ENCODE measurements at places on chromosomes 3 and 15.

- DNase-seq, result no peak
Measured at GRCh38 chr15:57609805-57610529, 18.3 kb downstream of the MYZAP start.

DNA sequence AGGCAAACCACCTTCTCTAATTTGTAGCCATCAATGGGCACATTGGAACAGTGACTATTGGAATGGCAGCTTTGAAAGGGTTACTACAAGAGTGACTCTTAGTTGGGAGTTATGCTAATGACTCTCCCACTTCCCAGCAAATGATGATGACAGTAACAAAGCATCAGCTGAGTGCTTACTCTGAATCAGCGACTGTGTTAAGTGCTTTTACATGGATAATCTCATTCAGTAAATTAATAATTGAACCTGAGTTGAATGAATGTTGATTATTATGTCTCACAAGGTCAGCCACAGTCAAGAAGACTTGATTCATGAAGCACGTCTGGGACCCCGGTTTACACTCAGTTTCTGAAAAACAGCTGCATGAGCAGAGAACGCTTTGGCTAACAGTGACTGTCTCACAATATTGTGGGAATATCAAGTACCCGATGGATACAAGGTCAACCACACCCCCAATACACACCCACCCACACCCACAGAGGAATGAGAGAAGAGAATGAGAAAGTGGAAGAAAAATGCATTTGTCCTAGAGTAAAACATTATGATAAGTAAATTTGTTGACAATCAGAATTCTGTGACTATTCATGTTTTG, 242.0 kb upstream of the FEZF2 start:
- no peak for DNase-seq

DNA sequence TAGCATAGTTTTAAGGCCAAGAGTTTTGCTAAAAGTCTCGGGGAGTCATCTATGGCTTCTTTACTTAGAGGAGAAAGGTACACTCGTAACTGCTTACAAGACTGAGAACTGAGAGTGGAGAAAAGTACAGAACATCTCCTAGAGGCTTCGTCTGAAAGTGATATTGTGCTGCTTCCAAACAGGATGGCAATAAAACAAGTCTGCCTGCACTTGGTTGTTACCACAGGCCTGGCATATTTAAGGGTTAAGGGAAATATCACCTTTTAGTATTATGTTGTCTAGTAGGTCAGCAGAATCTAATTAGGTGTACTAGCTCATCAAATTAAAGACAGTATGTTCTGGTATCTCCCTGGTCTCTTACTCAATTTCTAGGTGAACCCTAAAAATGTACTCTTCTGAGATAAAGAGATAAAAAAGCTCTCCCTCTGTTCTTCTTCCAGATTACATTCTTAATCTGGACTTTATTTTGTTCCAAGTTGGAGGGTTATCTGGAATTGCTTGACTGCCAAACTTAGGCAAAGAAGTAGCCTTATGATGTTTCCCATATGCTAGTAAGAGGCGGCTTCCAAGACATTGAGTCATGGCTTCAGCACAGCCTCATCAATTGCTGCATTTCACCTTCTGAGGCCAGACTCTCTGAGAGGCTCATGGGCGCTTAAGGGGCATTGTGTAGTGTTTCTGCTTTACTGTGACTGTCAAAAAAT, 181.3 kb downstream of the LSAMP start:
- no peak for DNase-seq

- no peak for DNase-seq
Measured at GRCh38 chr3:159532577-159532976, 456.1 kb upstream of the IL12A start.

DNA sequence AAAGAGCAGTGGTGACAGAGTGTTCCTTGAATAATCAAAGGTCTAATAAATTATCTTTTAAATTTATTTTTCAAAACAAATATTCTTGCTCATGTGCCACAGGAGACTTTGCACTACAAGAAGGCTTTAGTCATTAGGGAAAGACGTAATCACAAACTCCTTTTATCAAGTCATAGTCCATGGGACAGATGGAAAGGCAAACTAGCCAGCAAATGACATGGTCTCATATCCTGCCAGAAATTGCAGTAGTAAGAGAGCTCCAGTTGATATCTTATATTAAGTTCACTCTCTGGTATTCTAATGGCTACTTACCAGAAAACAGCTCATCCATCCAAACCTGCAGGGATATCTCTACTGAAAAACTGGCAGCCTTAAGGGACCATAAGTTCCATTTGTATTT, 225.0 kb upstream of the TP63 start:
- no peak for DNase-seq

DNA sequence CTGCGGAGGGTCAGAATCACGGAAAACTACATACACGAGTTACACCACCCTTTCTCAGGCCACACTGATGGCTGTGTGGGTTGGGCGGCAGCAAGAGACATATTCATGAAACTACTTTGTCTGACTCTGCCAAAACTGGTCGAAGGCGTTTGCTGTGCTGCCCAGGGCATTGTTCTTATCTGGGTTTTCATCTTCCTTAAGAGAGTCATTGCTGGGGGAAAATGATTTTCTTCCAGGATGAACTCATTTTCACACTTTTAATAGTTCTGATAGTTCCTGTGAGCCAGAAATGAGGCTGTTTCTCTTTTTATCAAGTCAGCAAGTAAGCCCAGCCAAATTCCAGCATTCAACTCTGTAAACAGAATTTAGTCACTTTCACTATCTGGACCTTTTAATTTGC, 47.6 kb downstream of the TRIM71 start:
- no peak for DNase-seq

GRCh38 chr15:77532846-77533245, 99.9 kb downstream of the LINGO1 start:
- DNase-seq, result no peak

- DNase-seq, result no peak
Measured at GRCh38 chr3:1499694-1500093, 406.9 kb downstream of the CNTN6 start.

- no peak for DNase-seq
Measured at GRCh38 chr15:78090422-78091063, 1.8 kb upstream of the SH2D7 start.

DNA sequence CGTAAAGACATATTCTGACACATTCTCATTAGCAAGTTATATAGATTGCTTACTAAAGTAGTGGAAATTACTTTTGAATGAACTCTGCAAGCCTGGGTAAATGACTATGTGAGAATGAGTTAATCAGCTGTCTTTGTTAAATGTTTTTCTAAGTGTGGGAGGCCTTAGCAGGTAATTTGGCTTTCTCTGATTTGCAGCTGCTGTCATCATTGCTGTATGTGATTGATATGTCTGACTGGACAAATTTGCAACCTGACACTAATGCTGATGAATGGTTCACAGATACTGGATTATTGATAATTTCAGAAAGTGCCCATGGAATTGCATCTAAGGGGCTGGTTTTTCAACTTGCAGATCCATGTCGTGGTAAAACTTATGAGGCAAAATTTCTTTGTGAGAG, 372.2 kb upstream of the SGO1 start:
- DNase-seq, result no peak

DNA sequence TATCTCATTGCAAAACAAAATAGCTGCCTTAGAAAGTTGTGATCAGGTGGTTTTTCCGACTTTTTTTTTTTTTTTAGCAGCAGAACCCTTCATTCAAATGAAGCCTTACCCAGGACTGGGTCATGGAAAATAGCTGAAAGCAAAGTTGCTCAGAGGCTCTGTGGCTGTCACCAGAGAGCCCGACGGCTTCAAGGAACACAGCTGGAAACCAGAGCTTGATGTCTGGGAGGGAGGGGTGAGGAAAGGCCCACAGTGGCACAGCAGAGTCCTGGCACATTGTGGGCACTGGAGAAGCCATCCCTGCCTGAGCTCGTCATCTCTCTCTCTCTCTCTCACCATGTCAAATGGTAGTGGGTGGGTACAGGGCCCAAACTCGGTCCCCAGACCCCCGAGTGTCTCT, 77.5 kb downstream of the RPN1 start:
- no peak for DNase-seq

DNA sequence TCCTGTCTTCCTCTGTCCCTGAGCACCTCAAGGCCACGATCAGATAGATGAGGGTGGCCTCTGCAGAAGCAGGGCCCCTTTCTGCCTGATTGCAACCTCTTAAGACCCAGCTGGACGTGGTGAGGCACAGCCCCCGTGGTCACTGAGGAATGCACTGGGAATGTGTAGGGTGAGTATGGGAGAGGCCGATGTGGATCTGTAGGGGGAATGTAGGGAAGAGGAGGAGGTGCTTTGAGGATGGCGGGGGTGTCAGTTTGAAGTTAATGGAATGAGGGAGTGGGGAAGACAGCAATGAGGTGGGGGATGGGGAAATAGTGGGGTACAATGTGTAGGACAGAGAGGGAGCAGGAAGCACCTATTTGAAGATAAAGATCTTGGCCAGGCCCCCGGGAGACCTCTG, 785 bp upstream of the IQCF5 start:
- DNase-seq, result no peak

DNA sequence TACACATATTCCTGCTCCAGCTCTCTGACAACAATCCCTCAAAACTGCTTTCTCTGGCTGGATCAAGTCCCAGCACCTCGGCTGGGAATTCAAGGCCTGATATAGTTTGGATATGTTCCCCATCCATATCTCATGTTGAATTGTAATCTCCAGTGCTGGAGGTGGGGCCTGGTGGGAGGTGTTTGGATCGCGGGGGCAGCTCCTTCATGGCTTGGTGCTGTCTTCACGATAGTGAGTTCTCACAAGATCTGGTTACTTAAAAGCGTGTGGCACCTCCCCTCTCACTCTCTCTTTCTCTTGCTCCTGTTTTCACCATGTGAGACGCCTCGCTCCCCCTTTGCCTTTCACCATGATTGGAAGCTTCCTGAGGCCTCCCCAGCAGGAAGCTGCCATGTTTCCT, 47.4 kb upstream of the SYN2 start:
- DNase-seq, result no peak

- DNase-seq, result no peak
Measured at GRCh38 chr3:48026951-48027908, 11.0 kb upstream of the MAP4 start.

DNA sequence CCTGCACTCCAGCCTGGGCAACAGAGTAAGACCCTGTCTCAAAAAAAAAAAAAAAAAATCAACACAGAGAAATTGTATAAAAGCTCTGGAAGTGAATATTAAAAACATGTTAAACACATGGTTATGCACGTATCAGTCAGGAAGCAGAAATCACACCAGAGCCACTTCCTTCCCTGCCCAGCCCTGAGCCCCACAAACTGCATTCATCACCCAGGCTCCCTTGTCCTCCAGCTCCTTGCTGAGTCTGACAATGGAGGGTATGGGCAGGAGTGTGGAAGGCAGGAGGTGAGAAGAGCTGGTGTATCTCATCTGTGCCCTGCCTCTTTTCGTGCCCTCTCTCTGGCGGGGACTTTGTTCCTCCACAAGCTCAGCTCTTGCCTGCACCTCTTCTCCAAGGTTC, 12.1 kb upstream of the LOXL1 start:
- no peak for DNase-seq

DNA sequence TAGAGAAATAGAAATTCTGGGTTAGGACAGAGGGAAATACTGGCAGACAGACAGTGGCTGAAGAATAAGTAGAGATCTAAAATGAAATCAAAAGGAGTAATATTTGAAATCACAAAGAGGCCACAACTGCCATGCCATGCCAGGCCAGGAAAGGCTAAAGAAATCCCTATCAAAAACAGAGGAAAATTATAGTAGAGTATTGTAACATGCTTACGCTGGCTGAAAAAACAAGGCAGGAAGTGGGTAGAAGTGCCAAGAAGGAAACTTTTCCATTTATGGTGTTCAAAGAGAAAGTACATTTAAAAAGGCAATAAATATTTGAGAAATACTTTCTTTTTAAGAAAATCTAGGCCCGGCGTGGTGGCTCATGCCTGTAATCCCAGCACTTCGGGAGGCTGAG, 415.7 kb downstream of the PLCL2 start:
- no peak for DNase-seq

GRCh38 chr3:100540791-100541334, 48.4 kb downstream of the TMEM45A start:
- no peak for DNase-seq

DNA sequence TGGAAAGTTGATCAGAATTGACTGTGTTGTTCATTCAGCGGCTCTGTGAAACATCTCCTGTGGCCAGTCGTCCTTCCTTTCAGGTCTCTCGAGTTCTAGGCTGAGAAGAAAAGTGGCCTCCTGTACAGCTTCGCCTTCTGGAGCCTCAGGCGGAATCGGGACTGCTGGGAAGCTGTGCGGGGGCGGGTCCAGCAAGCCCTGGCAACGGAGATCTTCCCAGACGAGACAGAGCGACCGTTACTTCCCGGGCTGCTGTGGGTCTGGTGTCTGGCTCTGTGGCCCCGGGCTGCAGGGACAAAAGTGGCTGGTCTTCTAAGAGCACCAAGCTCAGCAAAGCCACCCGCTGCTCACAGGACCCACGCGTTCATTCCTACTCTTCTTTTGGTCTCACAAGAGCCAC, 88.6 kb upstream of the CACNA2D3 start:
- DNase-seq, result no peak

DNA sequence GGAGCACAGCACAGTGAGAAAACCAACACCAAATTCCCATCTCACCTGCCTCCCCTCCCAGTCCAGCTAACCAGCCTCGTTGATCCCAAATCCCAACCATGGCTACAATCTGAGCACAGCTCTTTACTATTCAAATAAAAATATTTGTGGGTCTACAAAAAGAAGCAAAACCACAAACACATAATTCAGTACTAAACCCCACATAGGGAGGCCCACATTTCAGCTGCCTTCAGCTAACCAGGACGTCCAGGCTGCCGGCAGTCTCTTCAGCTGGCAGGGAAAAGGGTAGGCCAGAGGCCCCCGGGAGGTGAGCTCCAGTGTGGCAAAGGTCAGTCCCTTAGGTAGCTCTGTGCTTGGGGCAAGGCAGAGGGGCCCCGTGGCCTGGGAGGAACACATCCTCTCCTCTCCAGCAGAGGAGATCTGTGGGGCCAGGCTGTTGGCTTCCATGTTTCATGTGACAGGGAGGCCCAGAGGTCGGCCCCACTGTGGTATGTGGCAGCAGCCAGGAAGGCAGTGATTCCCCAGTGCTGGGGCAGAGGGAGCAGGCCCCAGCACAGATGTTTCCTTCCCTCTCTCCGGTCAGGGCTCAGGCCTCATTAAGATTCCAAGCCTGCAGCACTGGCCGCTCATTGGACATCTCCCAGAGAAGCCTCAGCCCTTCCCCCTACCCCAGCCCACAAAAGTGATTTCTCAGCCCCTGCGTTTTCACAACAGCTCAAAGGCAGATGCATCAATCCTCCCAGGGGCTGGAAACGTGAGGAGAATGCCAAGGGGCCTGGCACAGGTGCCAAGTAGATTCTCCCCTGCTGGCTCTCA, 381.4 kb downstream of the NTRK3 start:
- no peak for DNase-seq

GRCh38 chr15:66912001-66912400, 153.4 kb upstream of the SMAD3 start:
- DNase-seq, result no peak

GRCh38 chr3:111521891-111522290, 20.1 kb upstream of the CD96 start:
- DNase-seq, result no peak

- DNase-seq, result no peak
Measured at GRCh38 chr3:14570864-14571263, 30.7 kb upstream of the GRIP2 start.
